ENCODE measurements at places on chromosomes 2 and 18.
A peak's percentile ranks its signal among the peaks of the same experiment; 100 is the strongest.

- DNase-seq = peak; percentile 70
Observed at GRCh38 chr2:20223407-20224163, 1.3 kb downstream of the SDC1 start.

- DNase-seq = no peak
Observed at GRCh38 chr2:185583058-185583816, 155.4 kb upstream of the FSIP2 start.

GRCh38 chr2:207042841-207043240 lies 103.5 kb downstream of the CPO start:
- DNase-seq = no peak

- no peak for DNase-seq
Observed at GRCh38 chr2:233818639-233819621, 35.4 kb downstream of the HJURP start.

DNA sequence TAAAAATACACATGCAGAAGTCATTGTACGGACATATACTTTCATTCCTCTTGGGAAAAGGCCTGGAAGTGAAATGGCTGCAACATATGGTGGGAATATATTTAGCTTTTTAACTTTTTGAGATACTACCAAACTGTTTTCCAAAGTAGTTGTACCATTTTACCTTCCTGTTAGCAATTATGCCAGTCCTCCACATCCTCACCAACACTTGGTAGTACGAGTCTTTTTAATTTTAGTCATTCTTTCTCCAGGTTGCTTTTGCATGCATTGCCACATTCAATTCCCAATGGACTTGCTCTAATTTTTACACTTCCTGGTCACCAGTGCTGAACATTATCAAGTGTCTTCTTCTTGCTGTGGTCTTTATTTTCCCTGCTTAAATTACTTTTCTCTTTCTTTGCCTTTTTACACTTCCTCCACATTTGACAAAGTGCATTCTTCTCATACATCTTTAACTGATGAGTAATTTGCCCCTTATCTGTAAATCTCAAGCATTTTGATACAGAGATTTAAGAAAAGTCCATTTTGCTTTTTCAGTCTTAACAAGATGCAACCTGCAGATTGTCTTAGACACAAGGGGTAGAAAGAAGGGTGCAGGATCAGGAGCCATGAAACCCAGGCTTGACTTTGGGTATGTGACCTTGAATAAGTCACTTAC lies 14.5 kb downstream of the VIT start:
- DNase-seq = no peak

DNA sequence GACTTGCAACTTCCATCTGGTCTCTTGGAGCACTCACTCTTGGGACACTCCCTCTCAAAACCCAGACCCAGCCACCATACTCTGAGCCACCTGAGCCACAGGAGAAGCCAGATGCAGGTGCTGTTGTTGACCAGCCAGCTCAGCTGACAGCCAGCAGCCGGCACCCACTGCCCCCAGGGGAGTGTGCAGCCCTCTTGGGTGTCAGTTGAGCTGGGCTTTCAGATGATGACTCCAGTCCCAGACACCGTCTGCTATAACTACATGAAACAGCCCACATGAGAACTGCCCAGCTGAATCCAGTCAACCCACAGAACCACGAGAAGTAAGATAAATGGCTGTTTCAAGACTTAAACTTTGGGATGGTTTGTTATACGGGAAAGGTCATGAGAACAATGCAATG lies 10.7 kb upstream of the IGFBP2 start:
- DNase-seq = no peak

- no peak for DNase-seq
Observed at GRCh38 chr2:65017335-65017734, 28.1 kb downstream of the SLC1A4 start.

DNA sequence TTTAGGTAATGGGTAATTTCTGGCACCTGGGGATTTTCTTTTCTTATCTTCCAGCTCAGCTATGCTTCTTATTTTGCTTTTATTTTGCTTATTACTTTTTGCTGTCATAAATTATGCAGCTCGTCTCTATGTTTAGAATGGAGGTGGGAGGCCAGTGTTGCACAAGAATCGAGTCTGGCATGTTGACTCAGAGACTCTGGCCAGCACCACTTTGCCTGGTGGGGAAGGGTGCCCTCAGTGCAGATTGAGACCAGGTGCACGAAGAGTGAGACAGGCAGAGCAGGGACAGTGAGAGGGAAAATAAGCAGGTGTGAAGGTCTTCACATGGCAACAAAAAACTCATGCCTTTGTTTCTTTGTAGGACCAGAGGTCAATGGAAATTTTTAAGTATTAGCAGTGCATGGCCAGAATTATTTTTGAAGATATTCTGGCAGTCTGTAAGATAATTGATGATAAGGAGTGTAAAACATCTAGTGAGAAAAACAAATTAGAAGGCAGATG lies 59.2 kb upstream of the SLC5A7 start:
- peak; percentile 21 for DNase-seq

DNA sequence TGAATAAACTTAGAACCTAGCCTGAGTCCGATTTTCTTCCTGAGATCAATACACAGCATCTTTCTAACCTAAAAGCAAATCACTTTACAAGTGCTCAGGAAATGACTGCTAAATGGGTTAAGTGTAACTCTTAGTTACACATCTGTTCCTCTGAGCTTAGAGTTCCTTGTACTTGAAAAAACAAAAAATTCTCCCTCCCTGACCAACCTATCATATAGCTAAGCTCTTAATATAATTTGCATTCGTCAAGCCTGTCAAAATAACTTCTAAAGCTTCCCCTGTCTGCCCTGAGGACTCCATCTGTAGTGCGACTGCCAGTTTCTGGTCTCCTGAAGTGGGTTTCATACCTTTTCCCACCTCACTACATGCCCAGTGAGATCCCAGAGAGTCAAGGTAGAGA lies 190.4 kb downstream of the NCK2 start:
- DNase-seq = no peak

GRCh38 chr2:183630964-183631363 lies 506.7 kb downstream of the NUP35 start:
- no peak for DNase-seq

DNA sequence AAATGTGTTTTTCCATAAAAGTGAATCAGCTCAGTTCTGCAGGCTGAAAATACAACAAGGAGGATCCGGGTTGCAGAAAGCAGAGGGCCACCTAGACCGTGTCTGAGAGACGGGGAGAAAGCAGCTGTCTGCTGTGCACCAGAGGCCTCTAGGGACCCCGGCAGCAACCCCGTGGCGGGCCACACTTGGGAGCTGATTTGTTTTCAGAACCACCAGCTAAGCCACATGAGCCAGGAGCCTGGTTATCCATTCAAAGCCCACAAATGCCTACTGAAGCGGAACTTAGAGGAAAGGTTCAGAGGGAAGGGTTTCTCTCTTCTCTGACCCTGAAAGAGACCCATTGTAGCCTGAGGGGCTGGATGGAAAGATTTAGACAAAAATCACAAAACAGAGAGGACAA lies 28.4 kb upstream of the ID2 start:
- no peak for DNase-seq

DNA sequence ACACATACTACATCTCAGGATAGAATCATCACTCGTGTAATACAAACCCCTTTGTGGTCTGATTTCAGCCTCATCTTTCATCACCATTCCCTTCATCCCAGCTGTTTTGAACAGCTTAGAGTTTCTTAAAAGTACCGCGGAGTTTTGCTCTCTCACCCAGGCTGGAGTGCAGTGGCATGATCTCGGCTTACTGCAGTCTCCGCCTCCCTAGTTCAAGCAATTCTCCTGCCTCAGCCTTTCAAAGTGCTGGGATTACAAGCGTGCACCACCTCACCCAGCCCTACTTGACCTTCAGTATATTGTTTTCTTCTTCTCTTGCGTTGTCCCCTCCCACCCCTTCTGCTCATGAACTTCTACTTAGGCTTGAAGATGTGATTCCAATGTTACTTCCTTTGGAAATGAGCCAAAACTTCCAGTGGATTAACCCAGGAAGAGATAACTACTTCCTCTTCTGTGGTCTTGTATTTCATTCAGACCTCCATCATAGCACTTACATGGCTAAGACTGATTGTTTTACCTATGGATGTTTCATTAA lies 15.8 kb downstream of the ERLEC1 start:
- no peak for DNase-seq

GRCh38 chr2:100853909-100854810 lies 34.2 kb downstream of the NPAS2 start:
- DNase-seq = no peak

DNA sequence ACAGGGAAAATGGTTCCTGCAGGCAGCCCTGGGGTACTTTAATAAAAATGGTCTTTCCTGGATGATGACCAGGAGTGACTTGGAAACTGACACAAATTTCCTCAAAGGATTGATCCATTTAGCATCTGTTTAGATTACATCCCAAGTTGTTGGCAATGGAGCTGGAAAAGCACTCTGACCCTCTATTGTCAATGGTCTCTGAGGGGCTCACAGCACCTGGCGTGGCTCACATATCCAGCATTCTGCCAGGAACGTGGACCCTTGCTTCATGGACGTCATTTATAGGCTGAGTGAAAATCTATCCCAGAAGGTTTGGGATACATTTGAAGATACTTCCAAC lies 43.8 kb downstream of the SERTAD2 start:
- no peak for DNase-seq

DNA sequence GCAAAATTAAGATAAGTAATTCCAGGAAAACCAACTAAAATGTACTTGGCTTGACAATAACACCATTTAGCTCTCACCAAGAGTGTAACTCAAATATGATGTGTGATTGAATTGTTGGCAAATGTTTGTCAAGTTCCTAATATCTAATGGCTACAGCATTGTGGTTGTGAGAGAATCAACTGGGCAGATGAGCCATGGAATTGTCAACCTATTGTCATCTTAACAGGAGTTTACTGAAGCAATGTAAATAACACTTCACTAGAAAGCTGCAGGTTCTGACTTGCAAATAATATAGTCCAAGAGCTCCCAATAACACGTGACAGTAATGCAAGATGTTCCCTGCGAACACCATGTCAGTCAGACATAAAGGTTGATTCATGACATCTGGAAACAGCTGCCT lies 495.2 kb upstream of the MEIS1 start:
- DNase-seq = no peak

GRCh38 chr2:131521961-131522781 lies 5.5 kb upstream of the CCDC74A start:
- DNase-seq = no peak

GRCh38 chr18:63917817-63918216 lies 10.1 kb downstream of the SERPINB10 start:
- DNase-seq = no peak

GRCh38 chr2:74174909-74175308 lies 3.8 kb downstream of the MOB1A start:
- DNase-seq = no peak

- DNase-seq = no peak
Observed at GRCh38 chr2:1683297-1683696, 61.0 kb downstream of the PXDN start.

GRCh38 chr2:221400411-221400810 lies 171.7 kb downstream of the EPHA4 start:
- no peak for DNase-seq

DNA sequence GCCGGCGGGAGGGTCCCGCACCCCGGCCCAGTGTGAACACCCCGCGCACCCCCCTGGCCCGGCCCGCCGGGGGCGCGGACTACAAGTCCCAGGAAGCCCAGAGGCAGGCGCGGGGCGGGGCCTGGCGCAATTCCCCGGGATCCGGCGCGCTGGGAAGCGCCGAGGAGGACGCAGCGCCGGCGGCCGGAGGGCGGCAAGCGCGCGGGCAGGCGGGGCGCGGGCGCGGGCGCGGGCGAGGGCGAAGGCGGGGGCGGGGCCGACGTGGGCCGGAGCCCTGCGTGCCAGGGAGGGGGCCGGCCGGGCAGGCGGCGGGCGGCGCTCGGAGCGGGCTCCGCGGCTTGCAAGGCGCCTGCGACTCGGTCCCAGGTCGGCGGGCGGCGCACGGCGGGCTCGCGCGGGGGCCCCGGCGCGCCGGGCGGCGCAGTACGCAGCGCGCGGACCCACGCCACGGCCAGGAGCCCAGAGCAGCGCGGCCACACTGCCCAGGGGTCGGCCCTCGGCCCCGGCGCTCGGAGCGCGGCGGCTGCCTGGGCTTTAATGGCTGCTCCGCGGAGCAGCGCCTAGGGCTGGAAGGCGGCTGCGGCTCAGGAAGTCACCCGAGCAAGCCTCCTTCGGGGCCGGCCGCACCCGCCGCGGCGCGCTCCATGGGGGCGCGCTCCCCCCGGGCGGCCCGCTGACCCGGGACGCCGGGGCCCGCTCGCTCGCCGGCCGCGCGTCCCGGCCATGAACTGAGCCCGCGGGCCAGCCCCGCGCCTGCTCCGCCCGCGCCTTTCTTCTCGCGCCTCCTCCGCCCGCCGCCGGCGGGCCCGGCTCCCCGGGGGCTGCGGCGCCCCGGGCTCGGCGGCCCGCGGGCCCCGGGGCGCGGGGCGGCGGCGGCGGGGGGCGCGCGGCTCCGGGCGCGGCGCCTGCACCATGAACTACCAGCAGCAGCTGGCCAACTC lies at the start of gene AGAP1:
Gene AGAP1 (plus strand): TSS at position 269 of the 941 bp plus-strand sequence.
- DNase-seq = peak; percentile 93

DNA sequence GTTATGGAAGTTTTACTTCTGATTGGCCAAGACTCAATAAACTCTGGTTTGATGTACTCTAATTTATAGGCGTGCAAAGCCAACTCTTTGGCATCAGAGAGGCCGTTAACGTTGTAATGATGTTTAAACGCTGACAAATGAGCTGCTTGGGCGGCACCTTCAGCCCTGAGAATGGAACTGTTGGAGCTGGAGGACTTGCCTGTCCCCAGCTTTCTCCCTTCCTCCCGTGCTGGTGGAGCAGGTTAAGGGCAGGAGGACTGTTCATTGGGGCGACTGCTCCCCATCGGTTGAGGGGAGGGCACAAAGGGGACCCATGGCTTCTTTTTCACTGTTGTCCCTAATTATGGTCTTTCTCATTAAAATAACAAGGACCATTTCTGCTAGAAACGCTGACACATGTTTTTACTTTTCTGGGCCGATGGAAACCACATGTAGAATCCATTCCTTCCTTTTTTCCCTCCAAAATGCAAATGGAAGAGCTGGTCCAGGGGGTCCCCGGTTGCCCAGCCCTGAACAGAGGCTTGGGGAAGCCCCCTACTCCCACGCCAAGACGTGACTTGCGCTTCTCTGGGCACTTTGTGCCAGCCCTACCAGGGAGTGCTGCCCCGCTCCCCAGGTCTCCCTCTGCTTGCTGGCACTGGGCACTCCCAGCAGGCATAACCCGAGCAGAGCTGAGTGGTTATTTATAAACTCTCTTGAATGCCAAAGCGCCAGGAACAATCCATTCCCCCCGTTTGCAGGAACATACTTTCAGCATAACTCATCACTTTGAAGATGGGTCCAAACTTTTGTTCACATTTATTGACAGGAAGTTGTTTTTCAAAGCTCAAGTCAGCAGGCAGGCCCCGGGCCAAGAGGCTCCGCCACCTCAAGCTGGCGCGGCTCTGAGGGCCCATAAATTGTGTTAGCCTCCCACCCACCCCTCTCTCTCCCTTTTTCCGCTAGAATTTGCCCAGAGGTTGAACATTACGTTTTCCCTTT lies 170.1 kb downstream of the ASB1 start:
- no peak for DNase-seq

DNA sequence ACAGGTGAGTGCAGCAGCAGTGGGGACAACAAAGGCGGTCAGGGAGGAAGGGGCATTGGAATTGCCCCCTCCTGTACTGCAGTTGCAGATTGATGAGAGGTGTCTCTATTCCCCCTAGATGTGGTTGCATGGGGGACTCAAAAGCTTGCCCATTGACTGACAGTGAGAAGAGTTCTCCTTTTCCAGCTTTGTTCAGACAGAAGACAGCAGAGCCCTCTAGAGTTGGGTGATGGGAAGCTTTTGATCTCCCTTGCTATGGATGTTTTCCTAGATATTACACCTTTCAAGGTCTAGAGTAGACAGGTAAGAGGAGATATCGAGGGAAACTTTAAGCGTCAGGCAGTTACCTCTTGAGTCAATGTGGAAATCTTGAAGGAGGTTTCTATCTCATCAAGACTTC lies 2.9 kb downstream of the PROKR1 start:
- peak; percentile 35 for DNase-seq

- DNase-seq = no peak
Observed at GRCh38 chr18:51716277-51716676, 518.8 kb upstream of the MEX3C start.
